ENCODE measurements at places on chromosomes 5 and 9. TPM values are rescaled to one million over a fixed set of nuclear protein-coding genes. Genes with fewer than 3 reads are reported as not detected.

GRCh38 chr9:74277532-74277931 is 219.6 kb upstream of the RORB start:
- no peak overlapping the region for H3K4me3 ChIP-seq
- H3K36me3 ChIP-seq = no peaks in the 10 kb centered on the region
- no peaks in the 10 kb centered on the region for H3K27me3 ChIP-seq
- peaks cover 3% of the 10 kb centered on the region for H3K4me1 ChIP-seq

- no peaks in the 10 kb centered on the region for H3K36me3 ChIP-seq
- no peaks in the 10 kb centered on the region for H3K4me1 ChIP-seq
- no peak overlapping the region for H3K4me3 ChIP-seq
- DNase-seq = no peak
- H3K27me3 ChIP-seq = no peaks in the 10 kb centered on the region
Measured at GRCh38 chr9:110615498-110615897, 36.0 kb upstream of the SVEP1 start.

DNA sequence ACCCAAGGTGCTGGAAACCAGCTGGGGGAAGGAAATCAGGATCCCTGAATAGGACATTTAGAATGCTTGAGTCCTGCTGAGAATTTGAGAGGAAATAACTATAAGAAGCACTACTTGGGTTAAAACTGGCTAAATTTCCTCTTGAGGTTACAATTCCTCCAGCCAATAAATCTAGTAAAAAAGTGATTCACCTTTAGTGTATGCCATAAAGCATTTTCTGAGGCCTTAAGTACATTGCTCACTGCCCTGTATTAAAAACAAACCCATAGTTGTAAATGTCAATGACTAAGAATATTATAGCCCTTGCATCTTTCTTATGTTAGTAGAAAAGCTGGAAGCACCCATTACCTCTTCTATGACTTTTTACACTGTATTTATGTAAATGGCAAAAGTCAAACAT is 634.7 kb upstream of the ARRDC3 start:
- H3K4me3 ChIP-seq = no peak overlapping the region
- no peak for DNase-seq
- H3K27ac ChIP-seq = no peak overlapping the region
- no peaks in the 10 kb centered on the region for H3K36me3 ChIP-seq
- H3K4me1 ChIP-seq = no peaks in the 10 kb centered on the region

GRCh38 chr9:69376651-69377050 is 51.6 kb downstream of the ENTREP1 start:
- DNase-seq = no peak
- H3K27me3 ChIP-seq = peaks cover 6% of the 10 kb centered on the region
- no peak overlapping the region for H3K4me3 ChIP-seq

DNA sequence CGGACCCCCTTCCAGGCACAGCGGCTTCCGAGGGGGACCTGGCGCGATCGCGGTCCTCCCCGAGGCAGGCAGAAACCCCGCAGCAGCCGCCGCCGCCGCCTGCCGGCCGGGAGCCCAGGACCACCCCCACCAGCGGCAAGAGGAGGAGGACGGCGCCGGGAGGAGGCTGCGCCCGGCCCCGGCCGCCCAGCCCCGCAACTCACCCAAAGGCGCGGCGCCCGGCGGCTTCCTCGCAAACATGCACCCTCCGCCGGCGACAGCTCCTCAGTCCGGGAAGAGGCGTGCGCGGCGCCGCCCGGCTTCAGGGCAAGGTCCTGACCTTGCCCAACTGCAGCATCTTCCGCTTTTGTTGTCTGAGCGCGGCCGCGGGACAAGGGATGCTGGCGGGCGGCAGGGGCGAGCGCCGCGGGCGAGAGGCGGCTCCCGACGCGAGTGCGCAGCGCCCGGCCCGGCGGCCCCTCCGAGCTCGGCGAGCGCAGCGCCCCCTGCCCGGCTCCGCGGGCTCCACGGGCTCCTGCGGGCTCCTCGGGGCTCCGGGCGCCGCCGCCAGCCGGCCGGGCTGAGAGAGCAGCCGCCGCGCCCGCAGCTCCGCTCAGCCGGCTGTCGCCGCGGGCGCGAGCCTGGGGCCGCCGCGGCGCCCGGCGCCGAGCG is 507 bp downstream of the CTNND2 start:
- H3K4me3 ChIP-seq = no peak overlapping the region
- no peaks in the 10 kb centered on the region for H3K36me3 ChIP-seq
- no peak overlapping the region for H3K27ac ChIP-seq
- H3K4me1 ChIP-seq = peaks cover 8% of the 10 kb centered on the region
- DNase-seq = peak; percentile 9

DNA sequence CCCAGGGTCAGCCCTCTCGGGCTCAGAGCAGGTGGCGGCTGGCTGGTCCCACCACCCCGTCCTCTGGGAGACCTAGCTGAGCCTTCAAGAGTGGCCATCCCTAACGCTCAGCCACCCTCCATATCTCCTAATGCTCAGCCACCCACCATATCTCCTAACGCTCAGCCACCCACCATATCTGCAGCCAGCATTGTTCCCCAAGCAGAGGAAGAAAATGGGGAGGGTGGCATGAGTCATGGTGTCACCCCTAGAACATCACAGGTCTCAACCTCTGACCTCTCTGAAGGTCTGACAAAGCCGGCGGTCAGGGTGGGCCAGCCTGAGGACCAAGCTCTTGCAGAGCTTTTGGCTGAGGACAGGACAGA is 14.7 kb downstream of the LHX3 start:
- H3K4me3 ChIP-seq = no peak overlapping the region
- H3K27me3 ChIP-seq = peaks cover 47% of the 10 kb centered on the region
- H3K36me3 ChIP-seq = no peaks in the 10 kb centered on the region
- H3K4me1 ChIP-seq = no peaks in the 10 kb centered on the region

- DNase-seq = no peak
- no peaks in the 10 kb centered on the region for H3K36me3 ChIP-seq
- H3K4me3 ChIP-seq = no peak overlapping the region
- no peak overlapping the region for H3K27ac ChIP-seq
Measured at GRCh38 chr9:113988385-113989016, 89.6 kb downstream of the AMBP start.

DNA sequence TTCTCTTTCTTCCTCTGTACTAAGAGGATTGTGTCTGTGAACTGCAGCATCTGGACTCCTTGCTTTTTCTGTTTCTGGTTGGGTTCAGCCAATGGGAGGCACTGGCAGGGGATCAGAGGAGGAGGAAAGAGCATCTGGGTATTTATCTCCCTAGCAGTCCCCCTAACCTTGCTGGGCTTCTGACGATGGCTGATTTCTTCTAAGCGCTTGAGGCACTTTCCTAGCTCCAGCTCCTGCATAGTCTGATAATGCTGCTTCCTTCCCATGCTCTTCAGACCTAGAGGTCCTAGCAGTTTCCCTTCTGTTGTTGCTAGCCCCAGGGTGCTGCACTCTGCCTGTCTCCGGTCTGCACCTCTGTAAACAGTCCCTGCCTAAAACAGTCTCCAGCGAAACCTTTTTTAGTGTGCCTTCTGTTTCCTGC is 225.1 kb downstream of the PDZD2 start:
- H3K27me3 ChIP-seq = peaks cover 11% of the 10 kb centered on the region
- H3K4me1 ChIP-seq = no peaks in the 10 kb centered on the region
- no peak for DNase-seq
- peaks cover 2% of the 10 kb centered on the region for H3K36me3 ChIP-seq
- no peak overlapping the region for H3K4me3 ChIP-seq

SLC23A1 gene
- total RNA-seq = 1.4 TPM

GPRIN1 gene
- 5.3 TPM for total RNA-seq

TRAF1 gene
- 124 TPM for total RNA-seq

SEMA6A gene
- not detected for total RNA-seq
